ENCODE measurements at places on chromosomes 16 and 17.

DNA sequence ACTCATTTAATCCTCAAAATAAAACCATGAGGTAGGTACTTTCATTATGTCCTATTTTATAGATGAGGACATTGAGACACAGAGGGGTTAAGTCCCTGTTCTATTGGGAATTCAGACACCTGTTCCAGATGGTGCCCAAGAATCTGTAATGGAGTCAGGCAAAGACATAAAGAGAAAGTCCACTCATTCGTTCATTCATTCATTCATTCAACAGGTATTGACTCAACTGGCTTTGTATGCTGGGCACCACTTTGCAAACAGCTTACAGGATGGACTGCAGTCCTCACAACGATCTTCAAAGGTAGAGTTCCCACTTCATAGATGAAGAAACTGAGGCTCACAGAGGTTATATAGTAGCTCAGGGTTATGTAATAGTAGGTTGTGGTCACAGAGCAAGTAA is 47.9 kb upstream of the TAC4 start:
- no peak for DNase-seq

- DNase-seq: no peak
Observed at GRCh38 chr17:6868582-6868981, 37.1 kb upstream of the TEKT1 start.

DNA sequence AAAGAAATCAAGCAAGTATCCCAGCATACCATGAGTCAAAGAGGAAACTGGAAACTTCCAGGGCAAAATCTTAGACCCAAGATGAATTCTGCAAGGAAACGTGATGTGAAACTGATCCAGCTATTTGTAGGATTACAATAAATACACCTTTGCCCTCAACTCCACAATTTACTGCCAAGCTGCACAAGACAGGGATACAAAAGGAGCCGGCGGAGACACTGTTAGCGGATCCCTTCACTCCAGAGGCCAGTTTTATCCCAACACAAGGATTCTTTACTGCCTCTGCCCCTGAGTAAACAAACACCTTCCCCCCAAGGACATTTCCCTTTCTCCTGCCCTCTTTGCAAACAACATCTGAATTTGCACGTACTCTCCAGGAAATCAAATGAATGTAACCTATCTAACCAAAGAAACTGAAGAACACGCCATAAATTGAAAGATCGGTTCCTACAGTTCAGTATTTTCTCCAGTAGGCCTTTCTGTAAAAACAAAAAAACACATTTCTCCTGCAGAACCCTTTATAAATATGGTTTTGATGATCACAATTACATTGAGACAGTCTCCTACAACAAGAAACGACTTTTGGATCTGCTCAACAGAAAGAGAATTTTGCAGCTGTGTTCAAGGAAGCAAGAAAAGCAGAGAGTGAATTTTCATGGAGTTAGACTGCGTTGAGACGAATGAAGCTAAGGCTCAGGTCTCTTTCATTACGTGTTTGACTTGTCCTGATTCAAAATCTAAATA is 1.4 kb upstream of the CBX2 start:
- DNase-seq: no peak

GRCh38 chr16:10989559-10989958 is 45.2 kb downstream of the CLEC16A start:
- DNase-seq: no peak

- DNase-seq: no peak
Observed at GRCh38 chr17:32331243-32332040, 10.5 kb downstream of the C17orf75 start.

DNA sequence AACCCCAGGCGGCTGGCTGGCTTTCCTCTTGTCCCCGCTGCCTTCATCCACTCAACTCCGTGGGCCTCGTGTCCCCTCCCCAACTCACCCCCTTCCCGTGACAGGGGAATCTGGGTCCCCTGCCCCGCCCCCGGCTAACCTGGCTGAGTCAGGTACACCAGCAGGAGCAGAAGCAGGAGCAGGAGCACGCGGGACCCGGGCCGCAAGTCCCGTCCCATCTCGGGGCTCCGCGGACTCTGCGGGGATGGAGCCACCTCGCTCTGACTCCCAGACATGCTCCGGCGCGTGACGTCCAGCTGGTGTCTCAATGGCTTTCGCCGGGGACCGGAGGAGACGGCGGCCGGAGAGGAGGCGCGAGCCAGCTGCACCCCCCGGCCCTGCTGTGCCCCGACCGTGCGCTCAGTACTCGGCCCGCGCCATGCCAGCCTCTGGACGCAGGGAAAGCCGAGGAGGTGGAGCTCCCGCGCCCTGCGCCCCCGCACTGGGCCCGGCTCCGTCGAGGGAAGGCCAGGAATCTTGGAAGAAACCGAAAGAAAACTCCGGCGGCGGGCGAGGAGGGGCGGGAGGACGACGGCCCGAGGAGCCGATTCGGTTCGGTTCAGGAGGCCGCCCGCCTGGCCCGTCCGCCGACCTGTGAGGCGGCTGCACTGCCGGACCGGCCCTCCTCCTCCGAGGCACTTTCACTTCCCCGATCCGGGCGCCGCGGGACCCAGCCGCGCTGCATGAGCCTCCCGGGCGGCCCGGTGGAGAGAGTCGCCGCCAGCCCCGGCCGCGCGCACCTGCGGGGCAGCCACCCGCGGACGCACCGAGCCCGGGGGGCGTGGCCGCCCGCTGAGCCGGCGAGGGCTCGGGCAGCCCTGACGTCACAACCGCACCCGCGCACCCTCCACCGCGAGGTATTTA is at the start of the genes CXCL16 and ZMYND15:
TSS of gene CXCL16 (minus strand) at position 807 of the 903 bp plus-strand sequence. CDS start at position 218, 589 bp downstream.
TSS of gene ZMYND15 (plus strand) at position 712 of the 903 bp plus-strand sequence. CDS start 716 bp downstream, outside the sequence.
- DNase-seq: peak; percentile 12

DNA sequence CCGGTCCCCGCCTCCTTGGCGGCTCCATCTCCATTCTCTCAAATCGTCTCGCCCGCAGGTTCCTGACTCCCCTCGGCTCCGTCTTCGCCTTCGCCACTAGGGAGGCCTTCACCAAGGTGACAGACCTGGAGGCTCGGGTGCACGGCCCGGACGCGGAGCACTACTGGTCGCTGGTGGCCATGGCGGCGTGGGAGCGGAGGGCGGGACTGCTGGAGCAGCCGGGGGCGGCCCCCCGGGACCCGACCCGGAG is 862 bp downstream of the GLTPD2 start:
- DNase-seq: no peak

GRCh38 chr16:79247386-79247785 is 353.2 kb downstream of the MAF start:
- DNase-seq: no peak

Data from NCI-H345 (cell line).